ENCODE measurements at places on chromosomes 16 and 17.

DNA sequence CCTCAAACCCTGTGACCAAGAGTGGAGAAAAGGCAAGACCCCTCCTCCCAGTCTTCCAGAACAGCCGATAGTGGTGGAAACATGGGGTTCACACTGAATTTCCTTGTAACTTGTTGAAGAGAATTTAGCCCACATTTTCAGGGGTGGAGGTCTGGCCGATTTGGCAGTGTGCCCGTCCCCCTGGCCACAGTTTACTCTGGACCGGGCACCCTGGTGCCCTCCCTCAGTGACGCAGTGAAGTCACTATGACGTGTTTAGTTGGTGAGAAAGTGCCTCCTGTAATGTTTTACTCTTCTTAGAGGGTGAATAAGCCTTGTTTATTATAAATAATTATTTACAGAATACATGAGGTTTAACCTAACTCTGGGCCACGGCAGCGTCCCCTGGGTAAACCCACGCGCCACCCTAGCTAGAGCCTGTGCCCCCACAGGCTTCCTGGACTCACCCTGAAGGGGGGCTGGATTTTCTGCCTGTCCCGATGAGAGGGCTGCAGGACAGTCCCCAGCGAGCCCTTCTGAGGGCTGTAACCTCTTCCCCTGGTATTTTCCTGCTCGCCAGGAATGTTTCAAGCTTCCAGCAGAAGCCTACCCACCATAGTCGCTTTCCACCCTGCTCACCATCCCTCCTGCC lies 316.9 kb downstream of the SEC14L1 start:
- no peak for DNase-seq

- DNase-seq, result peak; percentile 71
These were observed 78.8 kb downstream of the GNAO1 start for GRCh38 chr16:56269811-56270684.

DNA sequence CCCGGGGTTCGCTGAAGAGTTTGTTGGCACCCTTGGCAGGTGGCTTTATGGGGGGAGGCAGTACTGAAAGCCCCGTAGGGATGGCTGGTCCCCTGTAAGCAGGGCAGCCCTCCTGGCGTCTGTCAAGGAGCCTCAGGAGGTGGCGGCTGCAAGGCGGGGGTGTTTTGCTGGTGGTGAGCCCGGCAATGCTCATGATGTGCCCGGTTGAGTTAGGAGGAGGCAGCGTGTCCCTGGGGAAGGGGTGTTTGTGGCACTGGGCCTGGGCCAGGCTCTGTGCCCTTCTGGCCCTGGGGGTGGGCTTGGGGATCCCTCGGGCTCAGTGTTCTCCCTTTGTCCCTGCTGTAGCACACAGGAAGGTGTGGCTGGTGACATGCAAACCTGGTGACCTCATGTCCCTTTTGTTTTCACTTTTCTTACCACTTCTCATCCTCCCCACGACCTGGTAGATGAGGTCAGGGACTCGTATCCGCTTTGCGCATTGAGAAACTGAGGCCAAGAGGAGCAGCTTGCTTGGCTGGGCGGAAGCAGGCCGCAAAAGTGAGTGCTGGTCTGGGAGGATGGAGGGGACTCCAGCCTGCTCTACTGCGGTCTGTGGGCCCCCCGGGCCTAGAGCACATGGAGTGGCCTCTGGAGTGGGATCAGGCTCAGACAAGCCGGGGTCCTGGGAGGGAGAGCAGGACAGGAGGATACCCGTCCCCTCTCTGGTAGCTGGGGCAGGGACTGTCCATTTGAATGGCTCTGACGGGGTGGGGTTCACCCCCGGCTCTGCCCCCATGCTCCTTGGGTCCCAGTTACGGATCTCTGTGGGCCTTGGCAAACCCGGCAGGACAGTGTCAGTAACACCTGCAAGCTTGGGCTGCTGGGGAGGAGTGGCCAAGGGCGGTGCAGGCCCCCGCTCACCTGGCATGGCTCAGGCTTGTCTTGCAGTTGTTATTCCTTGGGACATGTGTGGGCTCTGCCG lies 2.2 kb downstream of the SNN start:
- DNase-seq, result no peak

DNA sequence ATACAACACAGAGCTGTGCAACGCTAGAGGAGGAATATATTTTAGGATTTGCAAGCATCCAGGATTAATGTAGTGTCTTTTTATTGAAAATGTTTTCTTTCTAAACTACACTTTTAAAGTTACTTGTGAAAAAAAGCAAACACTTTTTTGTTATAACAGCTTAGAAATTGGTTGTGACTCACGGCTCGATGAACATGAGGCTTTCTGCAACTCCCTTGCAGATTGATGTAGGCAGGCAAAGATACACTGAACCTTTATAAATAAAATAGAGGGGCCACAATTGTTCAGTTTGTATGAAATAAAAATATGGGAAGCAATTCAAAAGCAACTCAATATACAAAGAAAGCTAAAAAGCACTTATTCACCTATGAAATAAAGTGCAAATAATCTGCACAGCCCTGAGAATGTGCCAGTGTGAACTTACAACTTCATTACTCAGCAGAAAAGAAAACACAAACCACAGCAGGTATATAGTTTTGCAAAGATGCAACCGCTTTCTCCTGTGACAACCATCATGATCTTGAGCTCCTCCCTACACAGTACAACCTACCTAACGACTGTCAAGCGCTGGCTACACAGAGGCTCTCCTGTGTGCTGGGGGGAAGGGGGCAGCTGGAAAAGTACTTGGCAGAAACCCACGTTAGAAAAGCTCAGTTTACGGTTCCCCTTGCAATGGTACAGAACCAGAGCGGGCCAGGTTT lies 948 bp downstream of the LUC7L start:
- DNase-seq, result no peak

- peak; percentile 65 for DNase-seq
These were observed 140.0 kb downstream of the CHD9NB start for GRCh38 chr16:52912565-52913173.

DNA sequence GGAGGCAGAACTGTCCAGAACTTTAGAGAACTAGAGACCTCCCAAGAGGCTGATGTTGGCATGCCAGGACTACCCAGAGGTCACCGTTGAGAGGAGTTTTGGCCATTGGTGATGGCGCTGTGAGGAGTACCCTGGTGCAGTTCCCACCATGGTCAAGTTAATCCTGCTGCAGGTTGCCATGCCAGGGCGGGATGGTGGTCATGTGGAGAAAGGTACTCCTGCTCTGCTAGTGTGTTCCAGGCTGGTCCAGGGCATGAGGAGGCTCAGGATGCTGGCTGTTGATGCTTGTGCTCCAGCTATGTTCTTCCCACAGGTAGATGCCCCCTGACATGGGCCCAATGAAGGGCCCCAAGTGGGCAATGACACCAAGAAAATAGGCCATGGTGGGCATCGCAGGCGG lies 4.1 kb upstream of the PHF12 start:
- DNase-seq, result no peak

DNA sequence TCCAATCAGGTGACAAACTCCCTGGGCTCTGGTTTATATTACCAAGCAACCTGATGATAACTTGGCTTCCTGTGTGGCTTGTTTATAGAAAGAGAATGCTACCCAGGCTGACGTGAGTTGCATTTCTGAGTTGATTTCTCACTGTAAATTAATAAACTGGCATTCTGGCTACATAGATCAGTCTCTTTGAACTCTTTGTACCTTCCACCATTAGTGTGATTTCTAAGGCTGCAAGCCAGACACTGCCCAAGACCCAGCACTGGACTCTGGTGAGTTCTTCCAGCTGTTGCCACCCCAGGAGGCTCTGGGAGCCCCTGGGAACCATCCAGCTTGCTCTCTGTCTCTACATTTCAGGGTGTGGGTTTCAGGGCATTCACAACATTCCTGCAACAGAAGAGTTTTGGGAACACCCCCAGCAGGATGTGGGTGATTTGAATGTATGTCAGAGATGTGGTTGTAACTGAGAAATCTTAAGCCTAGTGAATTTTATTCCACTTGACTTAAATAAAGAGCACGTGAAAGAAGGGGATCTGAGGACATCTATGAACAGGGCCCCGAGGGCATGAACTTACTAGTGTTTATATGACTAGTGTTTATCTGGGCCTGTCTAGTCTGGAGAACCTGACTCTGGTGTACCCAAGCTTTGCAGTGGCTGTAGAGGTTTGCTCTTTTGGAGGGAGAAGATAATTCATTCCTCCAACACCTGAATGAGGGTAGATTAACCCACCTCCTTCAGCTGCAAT lies 30.3 kb upstream of the LRRC37A start:
- DNase-seq, result no peak

- DNase-seq, result no peak
These were observed 108.8 kb downstream of the ARHGAP44 start for GRCh38 chr17:12898110-12898509.

- DNase-seq, result no peak
These were observed 35.4 kb downstream of the ARSG start for GRCh38 chr17:68326681-68327080.

- no peak for DNase-seq
These were observed 134.4 kb downstream of the SKAP1 start for GRCh38 chr17:48295362-48296288.

- no peak for DNase-seq
These were observed 31.7 kb upstream of the BRD7 start for GRCh38 chr16:50400312-50400966.

GRCh38 chr17:50190603-50191358 lies 10.7 kb downstream of the COL1A1 start:
- no peak for DNase-seq

DNA sequence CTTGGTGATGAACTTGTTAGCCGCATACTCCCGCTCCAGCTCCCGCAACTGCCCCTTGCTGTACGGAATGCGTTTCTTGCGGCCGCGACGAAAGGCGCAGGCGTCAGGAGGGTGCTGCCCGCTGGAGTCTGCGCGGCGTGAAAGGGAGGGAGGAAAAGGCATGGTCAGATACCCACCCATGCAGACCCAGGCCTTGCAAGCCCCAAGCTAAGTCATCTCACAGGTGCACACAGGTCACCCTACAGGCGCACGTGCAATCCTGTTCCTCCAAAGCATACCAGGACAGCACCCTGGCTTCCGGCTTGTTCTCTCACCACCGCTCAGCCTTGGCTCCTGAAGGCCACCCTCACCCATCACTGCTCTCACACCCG lies 1.6 kb downstream of the HOXB13 start:
- DNase-seq, result no peak

DNA sequence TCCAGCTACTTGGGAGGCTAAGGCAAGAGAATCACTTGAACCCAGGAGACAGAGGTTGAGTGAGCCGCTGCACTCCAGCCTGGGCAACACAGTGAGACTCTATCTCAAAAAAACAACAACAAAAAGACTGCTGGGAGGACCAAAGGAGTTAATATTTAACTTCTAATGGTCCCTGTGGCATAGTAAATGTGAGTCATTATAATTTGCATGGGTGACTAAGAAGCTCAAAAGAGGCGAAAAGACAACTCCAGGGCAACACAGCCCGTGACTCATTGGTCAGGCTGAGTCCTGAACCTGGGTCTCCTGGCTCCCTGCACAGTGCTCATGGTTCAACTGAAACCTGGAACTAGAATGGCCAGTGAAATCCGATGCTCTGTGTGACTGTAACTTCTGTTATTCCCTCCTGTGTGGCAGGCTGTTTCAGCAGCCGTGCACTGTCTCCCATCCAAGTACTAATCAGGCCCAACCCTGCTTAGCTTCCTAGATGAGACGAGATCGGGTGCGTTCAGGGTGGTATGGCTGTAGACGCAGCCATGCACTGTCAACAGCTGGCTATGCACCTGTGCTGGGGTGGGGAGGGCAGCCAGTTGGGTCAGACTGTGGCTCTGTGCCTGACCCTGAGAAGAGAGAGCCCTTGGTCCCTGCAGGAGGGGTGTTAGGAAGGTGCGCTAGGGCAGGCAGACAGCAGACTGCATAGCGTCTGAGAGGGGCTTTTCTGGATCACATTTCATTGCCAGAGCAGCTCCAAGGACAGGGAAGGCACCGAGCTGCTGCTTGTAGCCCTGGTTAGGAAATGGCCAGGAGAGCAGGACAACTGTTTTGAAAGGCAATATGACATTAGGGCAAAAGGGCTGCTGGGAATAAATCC lies 14.5 kb upstream of the GPRC5C start:
- no peak for DNase-seq

- DNase-seq, result no peak
These were observed 62.0 kb downstream of the TTC19 start for GRCh38 chr17:16061631-16062030.

DNA sequence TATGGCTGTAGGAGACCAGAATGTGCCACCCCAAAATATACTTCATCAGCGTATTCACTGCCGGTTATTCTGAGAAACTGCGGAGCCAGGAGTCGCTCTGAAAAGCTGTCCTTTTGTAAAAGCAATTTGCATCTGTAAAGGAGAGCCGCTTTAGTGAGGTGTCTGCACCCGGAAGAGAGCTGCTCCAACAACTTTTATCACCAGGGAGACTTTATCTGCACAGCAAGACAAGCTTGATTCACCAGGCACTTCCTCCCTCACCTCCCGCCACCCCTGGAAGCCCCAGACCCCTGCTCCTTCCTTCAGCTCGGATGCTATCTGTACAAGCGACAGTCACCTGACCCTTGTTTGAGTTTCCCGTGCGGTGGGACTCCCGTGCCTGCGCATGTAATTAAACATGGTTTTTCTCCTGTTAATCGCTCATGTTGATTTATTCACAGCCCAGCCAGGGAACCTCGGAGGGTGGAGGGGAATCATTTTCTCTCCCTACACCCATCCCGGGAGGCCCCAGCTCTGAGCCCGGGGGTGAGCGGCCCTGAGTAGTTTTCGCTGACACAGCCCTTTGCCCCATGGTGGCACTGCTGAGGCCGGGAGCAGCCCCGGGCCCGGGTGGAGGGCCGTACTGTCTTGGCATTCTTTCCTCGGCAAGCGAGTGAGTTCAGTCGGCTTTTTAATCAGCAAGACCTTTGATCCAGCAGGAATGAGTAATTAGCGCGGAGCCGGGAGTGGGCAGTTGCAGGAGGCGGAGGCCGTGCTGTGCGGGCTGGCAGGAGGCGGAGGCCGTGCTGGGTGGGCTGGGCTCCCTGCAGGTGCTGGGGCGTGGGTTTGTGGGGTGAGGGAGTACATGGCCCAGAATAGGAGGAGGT lies 222.7 kb upstream of the CIBAR2 start:
- no peak for DNase-seq

DNA sequence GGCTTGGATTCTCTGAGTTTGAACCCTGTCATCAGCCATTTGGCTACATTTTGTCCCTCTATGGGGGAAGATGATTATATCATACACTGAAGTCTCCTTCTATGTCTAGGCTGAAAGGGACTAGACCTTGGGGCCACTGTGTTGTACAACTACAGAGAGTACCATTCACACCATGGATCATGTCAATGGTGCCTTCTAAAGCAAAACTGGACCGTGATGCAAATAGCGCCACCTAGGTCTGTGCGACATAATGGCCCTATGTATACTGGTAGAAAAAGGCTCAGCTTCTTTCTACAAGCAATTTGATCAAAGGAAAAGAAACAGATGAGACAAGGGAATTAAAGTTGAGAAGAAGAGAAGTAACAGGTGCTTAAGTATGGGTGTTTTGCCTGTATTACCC lies 100.7 kb downstream of the LYRM1 start:
- DNase-seq, result no peak

- no peak for DNase-seq
These were observed 333.1 kb upstream of the MAF start for GRCh38 chr16:79933603-79934002.

DNA sequence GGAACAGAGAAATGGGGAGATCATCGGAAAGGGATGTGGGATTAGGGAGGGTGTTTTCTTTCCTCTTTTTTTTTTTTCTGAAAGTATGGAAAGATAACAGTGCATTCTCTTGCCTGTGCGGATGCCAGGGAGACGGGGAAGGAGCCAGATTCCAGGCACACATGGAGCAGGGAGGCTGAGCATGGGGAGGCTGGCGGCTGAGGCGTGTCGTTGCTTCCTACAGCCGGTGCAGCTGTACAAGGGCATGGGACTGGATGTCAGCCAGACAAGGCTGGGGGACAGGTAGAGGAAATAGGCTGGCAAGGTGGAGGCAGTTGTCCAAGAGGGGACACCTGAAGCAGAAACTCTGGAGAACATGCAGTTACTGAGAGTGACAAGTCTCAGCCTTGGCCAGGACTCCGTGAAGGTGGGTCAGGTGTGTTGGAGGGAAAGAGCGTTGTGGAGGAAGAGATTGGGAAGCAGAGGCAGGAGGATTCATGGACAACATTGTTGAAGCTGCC lies 16.6 kb upstream of the ADORA2B start:
- DNase-seq, result no peak
